ENCODE measurements at places on chromosomes 11 and 22. TPM values are rescaled to one million over a fixed set of nuclear protein-coding genes. Genes with fewer than 3 reads are reported as not detected.

The ZNF215 gene
- total RNA-seq, result 0.91 TPM

DNA sequence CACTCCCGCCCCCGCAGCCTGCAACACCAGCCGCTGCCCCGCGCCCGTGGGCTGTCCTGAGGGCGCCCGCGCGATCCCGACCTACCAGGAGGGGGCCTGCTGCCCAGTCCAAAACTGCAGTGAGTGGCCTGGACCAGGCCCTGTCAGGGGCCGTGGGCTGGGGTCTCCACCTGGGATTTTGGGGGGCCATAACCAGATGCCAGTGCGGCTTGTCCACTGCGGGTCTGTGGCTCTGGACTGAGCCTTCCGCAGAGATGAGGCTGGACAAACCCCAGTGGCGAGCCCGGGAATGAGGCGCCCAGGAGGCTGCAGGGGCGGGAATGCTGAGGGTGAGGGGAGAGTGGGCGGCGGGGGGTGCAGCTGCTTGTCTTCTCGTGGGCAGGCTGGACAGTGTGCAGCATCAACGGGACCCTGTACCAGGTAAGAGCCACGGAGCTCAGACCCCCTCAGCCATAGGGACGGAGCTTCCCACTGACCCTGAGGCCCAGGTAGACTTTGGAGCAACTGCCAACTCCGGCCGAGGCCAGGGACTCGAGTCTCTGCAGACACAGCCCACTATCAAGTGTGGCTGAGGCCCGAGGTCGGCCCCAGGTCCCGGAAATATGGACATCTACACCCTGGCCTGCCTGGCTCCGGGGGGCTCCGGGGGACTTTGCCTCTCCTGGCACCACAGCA lies 24.8 kb upstream of the MUC5B start:
- no peak for DNase-seq

The WBP2NL gene
- not detected for total RNA-seq

- DNase-seq, result no peak
Observed at GRCh38 chr11:460331-461199, 10.5 kb downstream of the PTDSS2 start.

DNA sequence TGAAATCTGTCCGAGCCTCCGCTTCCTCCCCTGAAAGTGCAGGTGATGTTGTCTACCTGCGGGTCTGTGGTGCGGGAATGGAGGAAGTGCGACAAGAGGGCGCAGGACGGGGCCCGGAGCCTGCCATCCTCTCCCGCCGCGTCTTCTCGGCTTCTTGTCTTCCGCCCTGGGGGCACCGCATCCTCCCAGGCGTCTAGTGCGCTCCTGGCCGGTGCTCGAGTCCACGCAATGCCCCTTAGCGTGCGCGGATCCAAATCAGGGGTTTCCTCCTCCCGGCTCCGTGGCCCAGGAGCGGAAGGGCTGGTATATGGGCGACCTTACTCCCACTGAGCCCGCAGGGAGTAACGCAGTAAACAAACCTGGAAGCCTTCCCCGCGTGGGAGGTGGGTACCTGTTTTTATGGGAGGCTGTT lies 405 bp downstream of the SFI1 start:
- DNase-seq, result no peak

- DNase-seq, result no peak
Observed at GRCh38 chr11:106457727-106458126, 380.3 kb downstream of the AASDHPPT start.
